ENCODE measurements at places on chromosomes 6 and 20. TPM values are rescaled to one million over a fixed set of nuclear protein-coding genes. Genes with fewer than 3 reads are reported as not detected.
A peak's percentile ranks its signal among the peaks of the same experiment; 100 is the strongest.

The OCSTAMP gene
- not detected for total RNA-seq

The SLC22A3 gene
- total RNA-seq, result 16.1 TPM

The RSPH9 gene
- total RNA-seq, result 1.9 TPM

DNA sequence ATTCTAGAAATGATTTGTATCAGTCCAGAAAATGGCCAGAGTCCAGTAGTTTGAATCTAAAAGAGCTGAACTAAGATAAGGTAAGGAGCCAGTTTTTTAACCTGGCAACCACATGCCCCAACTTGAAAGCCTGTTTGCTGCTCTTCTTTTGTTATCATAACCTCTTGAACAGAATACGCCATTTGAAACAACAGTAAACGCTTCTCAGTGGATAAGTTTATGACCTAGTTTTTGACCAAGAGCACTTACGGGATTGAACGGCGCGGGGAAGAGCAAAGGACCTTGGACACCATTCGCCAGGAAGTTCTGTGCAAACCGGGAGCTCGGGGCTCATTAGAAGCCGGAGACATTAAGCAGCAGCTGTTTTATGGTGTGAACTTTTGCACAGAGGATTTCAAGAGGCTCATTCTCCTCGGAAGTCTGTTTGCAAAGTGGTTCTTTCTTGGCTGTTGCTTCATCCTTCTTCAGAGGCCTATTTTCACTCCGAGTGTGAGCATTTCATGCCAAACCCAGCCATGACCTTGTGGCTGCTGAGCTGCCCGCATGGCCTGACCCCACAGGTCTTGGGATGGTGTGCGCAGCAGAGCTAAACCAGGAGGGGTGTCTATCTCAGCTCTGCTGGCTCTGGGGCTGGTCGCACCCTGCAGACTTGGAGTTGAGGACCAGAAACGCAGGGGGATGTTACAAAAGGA, 215.1 kb downstream of the SOX4 start:
- DNase-seq, result peak; percentile 47

DNA sequence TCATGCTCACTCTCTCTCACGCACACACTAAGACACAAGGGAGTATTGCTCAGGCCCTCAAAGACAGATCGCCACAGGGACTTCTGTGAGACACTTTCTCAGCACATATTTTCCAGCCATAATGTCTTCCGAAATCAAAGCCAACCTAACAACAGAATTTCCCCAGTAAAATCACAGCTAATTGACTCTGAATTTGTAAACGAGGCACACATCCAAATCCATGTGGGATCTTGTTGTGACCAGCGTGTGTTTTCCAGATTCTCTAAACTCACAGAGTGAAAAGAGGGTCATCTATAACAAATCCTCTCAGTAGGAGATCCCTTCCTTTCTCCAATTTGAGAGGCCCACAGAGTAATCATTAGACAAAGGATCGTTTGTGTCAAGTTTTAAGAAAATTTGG, 280.4 kb downstream of the PACRG start:
- no peak for DNase-seq

DNA sequence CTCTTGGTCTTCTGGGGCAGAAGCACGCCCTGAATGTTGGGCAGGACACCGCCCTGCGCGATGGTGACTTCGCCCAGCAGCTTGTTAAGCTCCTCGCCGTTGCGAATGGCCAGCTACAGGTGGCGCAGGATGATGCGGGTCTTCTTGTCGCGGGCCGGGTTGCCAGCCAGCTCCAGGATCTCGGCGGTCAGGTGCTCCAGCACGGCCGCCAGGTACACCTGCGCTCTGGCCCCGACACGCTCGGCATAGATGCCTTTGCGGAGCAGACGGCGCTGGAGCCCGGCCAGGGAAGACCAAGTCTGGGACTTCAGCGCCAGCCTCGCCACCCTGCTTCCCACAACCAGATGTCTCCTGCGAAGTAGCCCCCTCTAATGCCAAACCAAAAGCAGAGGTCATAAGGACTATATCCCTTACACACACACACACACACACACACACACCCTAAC, 8.0 kb upstream of the SLC17A3 start:
- no peak for DNase-seq

- DNase-seq, result no peak
Observed at GRCh38 chr6:165854061-165854862, 191.2 kb upstream of the PDE10A start.

GRCh38 chr6:123509112-123509511, 127.6 kb downstream of the TRDN start:
- DNase-seq, result no peak

DNA sequence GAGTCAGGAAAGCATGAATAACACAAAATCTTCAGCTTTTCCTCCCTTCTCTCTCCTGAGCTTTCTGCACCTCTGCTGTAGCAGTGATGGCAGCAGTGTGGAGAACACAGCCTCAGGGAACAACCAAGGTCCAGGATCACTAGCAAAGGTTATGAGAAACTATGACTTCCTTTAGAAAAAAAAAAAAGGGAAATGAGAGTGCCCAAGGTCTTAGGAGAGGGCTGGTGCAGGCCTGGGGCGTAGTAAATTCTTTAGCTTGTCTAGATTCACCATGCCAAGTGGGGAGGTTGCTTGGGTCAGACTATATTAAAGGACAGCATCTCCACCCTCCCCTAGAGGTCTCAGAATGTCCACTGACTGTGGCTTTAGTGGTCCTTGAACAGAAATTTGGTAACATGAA, 40.4 kb upstream of the POLR1H start:
- DNase-seq, result no peak

DNA sequence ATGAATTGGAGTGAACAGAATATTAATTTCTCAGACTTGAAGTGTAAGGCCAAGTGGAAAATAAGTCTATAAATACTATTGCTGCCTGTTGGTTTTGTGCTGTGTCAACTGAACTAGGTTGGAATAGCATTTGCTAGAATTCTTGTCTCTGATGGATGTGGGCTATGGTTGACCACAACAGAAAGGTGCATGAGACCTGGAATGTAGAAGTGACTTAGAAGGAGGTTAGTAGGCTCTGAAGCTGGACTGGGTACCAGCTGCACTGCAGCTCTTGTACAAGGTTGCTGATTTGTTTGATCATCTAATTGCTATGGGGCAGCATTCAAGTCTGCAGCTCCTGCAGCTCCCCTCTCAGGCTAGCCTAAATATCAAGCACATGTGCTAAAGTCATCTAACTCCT, 479.0 kb upstream of the NRSN1 start:
- no peak for DNase-seq

GRCh38 chr6:158257425-158257759, 54.9 kb upstream of the TULP4 start:
- no peak for DNase-seq

Measured in uterus (tissue), 4 donors.